Brain (organoid and tissue), 16 donors: ENCODE measurements at places on chromosomes 6 and 20. TPM values are rescaled to one million over a fixed set of nuclear protein-coding genes. Genes with fewer than 3 reads are reported as not detected.

Gene CD109
- polyA plus RNA-seq, result 0.97 TPM

Gene PRDM13
- 2.5 TPM for polyA plus RNA-seq

Gene DEFB127
- not detected for polyA plus RNA-seq

Gene C6orf52
- polyA plus RNA-seq, result 10.1 TPM

Gene PCK1
- polyA plus RNA-seq, result 0.70 TPM

Gene DEFB123
- not detected for polyA plus RNA-seq

Gene CNBD2
- polyA plus RNA-seq, result 11.9 TPM

Gene C20orf141
- polyA plus RNA-seq, result not detected

Gene TRDN
- not detected for polyA plus RNA-seq

Gene OLIG3
- not detected for polyA plus RNA-seq

Gene CTNNBL1
- 77.5 TPM for polyA plus RNA-seq

Gene TPD52L1
- 33.9 TPM for polyA plus RNA-seq
